ENCODE measurements at places on chromosomes 3 and 15.
A peak's percentile ranks its signal among the peaks of the same experiment; 100 is the strongest.

DNA sequence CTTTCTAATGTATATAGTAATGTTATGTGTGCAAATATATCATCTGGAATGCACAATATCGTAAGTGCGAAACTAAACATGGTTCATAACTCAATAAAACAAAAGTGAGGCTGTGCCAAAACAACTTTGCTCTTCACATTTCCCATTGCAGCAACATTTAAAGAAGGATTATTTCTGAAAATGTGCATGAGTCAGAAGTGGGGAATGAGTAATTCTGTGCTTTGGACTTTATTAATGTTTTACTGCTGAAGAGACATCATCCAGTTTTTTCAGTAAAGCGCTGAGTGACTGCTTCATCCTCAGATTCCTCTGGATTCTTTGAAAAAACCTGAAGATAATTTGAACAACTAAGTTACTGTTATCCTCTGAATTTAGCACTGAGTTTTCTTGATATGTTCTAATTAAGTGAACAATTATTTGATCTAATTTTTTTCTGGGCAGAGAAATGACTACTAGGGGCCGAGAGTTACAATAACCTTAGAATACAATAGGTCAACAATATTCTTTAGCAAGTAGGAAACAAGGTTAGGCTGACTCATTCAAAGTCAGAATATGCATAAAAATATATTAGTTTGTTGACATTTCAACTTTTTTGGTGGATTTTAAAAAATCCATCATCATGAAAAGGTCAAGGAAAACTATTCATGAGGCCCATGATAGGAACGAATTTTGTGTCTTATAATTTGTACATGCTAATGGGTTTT lies 20.0 kb upstream of the PLCL2 start:
- DNase-seq, result no peak

GRCh38 chr15:55736756-55737155 lies 6.2 kb downstream of the PRTG start:
- no peak for DNase-seq

GRCh38 chr15:33912326-33912725 lies 56.0 kb upstream of the CHRM5 start:
- no peak for DNase-seq

DNA sequence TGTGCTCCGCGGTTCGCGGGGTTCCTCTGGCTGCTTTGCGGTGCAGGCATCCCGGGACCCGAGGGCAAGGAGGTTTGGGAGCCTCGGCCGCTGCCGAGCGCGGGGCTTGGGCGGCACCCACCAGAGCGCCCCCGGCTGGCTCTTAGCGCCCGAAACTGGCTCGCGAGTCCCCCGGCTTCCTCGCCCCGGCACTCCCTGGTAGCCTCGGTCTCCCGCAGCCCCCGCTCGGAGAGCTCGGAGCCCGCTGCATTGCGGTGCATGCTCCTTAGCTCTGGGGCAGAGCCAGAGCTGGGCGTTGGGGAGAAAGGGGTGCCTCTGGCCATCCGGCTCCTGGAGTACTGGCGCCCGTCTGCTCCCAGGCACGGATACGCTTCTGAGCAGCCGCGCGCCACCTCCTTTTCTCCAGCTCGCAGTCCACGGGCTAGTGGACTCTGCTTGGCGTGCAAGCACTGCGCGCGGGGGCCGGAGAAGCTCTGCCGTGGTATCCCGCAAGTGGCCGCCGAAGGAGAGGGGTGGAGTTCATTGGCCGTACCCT lies 753 bp downstream of the EPHB1 start:
- peak; percentile 61 for DNase-seq

DNA sequence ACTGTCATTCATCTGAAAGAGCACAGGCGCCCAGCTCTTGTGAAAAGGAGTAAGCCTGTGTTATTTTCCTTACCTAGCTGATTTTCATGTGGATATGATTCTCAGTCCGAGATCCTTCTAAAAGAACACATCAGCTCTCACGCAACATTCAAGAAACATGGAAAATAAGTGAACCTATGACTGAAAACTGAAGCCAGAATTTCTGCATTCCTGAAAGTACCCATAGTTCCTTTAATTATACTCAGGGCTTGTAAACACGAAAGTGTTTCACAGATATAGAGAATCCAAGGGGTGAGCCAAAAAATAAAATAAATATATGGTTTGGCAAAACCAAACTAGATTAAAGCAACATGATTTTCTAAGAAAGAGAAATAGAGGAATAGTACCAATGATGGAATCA lies 100.8 kb upstream of the CHMP2B start:
- no peak for DNase-seq

GRCh38 chr3:150443331-150443741 lies 35.2 kb downstream of the TSC22D2 start:
- DNase-seq, result no peak

DNA sequence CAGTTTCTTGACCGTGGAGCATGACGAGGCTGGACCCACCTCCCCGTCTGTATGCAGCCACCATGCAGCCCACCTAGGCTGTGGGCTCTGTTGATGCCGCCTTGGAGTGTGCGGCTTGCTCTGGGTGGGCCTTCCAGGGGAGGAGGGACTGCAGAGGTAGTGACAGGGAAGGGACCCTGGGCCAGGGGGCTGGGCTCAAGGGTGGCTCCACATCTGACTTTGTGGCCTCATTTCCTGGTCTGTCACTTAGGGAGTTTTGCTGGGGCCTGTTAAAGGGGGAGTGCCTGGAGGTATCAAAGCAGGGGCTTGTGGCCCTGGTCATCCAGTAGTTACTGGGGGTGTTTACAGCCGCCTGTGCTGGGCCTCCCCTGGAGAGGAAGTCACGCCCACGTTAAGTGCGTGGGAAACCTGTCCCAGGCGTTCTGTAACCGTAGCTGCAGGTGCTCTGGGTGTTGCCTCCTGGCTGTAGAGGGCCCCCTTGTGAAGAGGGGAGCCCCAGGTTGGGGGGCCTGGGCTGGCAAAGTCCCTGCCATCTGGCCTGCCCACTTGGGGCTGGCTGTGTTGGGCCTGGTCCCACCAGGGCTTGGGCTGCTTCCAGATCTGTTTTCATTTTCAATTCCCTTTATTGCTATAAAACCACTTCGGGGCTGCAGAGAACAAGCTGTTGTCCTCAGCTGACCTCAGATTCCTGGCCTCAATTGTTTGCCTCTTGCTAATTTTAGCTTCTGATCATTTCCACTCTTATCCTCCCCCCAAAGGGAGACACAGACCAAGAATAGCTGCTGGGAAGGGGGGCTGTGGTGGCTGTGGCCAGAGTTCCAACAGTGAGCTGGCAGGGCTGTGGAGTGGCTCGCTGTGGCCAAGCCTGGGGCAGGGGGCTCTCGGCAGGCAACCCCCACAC lies 26.5 kb downstream of the KLF13 start:
- DNase-seq, result peak; percentile 63

GRCh38 chr15:68833700-68834331 lies 13.1 kb upstream of the ANP32A start:
- no peak for DNase-seq

DNA sequence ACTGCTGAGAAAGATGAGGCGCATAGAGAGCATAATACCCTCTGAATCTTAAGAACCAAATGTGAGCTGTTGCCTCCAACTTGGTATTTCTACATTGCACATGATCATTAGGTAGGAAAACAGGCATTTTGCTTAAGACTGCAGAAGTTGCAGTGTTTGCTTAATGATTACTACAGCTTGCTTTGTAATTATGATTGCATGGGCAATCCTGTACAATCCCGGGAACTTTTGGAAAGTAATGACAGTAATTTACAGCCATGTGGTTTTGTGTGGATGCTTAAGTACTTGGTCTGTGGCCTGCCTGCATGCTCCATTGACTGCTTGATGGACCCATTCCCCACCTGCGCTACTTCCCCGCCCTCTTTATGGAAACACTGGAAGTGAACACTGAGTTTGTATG lies 301.1 kb downstream of the DIPK2A start:
- DNase-seq, result no peak

DNA sequence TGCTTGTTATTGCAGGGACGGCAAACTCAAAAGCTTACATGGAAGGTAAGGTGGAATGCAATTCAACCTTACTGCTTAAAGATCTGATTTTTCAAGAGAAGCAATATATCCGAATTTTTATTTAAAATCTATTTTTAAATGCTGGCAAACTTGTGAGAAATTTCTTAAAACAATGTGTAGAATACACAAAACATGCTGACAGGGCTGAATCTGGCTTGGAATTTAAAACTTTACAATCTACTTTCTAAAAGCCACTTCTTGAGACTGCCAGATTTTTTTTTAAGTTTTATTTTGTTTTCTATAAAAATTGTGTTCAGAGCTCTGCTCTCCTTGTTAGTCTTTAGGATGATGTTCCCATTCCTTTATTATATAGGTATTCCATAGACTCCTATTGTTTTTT lies 146.7 kb downstream of the ADAM10 start:
- DNase-seq, result no peak

GRCh38 chr3:10936686-10937085 lies 55.9 kb upstream of the SLC6A1 start:
- no peak for DNase-seq

- no peak for DNase-seq
These were observed 102.2 kb upstream of the LPP start for GRCh38 chr3:188051801-188052168.

DNA sequence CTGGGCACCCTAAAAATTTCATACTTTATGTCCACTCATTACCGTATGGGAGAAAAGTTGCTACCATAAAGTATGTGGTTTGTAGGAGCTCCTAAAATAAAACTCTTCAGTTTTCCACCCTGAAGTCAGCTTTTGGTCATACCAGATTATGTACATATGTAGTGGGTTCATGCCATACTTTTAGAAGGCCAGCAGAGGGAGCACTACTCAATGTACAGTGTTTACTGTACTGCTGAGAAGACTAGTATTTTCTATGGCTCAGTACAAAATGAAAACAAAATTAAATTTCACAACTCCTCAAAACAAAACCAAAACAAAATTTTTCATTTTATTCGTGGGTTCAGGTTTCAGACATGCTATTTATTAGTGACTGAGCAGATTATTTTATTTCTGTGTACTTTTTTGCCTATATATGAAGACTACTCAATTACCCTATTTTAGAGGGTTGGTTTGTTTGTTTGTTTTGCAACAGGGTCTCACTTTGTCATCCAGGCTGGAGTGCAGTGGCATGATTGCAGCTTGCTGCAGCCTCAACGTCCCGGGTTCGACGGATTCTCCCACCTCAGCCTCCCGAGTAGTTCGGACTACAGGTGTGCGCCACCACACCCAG lies 24.3 kb downstream of the NXPE3 start:
- peak; percentile 58 for DNase-seq

- DNase-seq, result no peak
These were observed 147.5 kb upstream of the LRRFIP2 start for GRCh38 chr3:37321863-37322262.

Data from D341Med (cell line).